ENCODE measurements at places on chromosomes 6 and 20. TPM values are rescaled to one million over a fixed set of nuclear protein-coding genes. Genes with fewer than 3 reads are reported as not detected.

Gene SIRPB2
- total RNA-seq, result not detected

Gene HLA-DQA1
- not detected for total RNA-seq

Gene KIFC1
- total RNA-seq, result 126 TPM

Gene CLIC5
- total RNA-seq, result 0.49 TPM

Gene DOK5
- total RNA-seq, result 1.3 TPM

Gene ANKEF1
- 3.2 TPM for total RNA-seq

Gene TREM2
- total RNA-seq, result not detected

Gene HLA-DMB
- 0.65 TPM for total RNA-seq

Gene CFB
- 0.33 TPM for total RNA-seq

Gene KCNQ5
- total RNA-seq, result 2.9 TPM

Gene RPRD1B
- 13.8 TPM for total RNA-seq

Gene RHAG
- not detected for total RNA-seq

Gene SPACA1
- not detected for total RNA-seq

Gene UCKL1
- 31.1 TPM for total RNA-seq

Gene GPX5
- not detected for total RNA-seq

Gene SLC17A4
- total RNA-seq, result not detected

All from mesangial cell (primary cell).